ENCODE measurements at places on chromosomes 6 and 20.

- DNase-seq = no peak
Measured at GRCh38 chr6:96604420-96604819, 41.5 kb downstream of the FHL5 start.

DNA sequence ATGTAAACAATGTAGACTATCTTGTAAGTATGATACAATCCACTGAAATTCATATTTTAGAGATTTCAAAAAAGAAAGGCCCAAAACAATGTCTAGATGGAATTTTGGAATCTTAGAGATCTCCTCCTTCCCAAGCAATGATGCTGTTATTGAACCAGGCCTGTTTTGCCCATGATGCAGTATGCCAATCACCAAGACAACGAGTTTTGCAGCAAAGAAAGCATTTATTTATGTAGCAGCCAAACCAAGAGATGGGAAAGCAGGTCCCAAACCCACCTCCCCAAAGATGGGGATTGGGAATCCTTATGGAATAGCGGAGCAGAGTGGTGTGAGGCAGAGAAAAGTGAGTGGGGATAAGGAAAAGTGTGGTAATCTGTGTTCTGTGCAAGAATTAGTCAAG lies 197.8 kb upstream of the NT5E start:
- no peak for DNase-seq

- no peak for DNase-seq
Measured at GRCh38 chr6:78910591-78911171, 43.3 kb downstream of the IRAK1BP1 start.

- DNase-seq = no peak
Measured at GRCh38 chr6:163533443-163533842, 118.9 kb downstream of the QKI start.

DNA sequence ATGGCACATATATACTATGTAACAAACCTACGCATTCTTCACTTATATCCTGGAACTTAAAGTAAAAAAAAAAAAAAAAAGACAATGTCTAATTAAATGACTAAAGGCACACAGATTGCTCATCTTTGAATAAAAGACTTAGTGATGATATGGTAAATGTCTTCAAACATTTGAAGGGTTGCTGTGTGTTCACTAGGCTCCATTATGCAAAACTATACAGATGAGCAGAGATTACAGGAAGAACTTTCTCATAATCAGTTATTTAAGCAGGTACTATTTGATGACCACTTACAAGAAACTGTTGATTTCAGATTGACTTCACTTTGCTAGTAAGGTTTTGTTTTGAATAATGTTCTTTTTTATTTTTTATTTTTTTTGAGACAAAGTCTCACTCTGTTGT lies 34.4 kb downstream of the DNAH8 start:
- no peak for DNase-seq

- DNase-seq = no peak
Measured at GRCh38 chr20:12305188-12305950, 387.7 kb downstream of the BTBD3 start.

DNA sequence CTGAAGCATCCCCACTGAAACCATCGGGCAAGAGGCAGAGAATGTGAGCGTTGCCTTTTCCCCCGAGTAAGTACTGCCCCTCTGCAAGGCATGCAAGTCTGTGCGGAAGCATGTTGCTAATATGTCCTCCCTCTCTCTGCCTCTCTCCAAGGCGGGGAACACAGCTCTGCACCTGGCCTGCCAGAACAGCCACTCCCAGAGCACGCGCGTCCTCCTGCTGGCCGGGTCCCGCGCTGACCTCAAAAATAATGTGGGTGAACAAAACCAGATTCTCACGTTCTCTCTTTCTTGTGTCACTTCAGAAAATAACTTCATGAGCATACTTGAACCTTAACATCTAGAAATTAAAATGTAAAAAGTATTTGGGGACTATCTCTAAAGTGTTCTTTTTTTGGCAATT lies 26.4 kb downstream of the LYRM2 start:
- DNase-seq = no peak

- DNase-seq = no peak
Measured at GRCh38 chr6:88374553-88374952, 208.4 kb upstream of the CNR1 start.

DNA sequence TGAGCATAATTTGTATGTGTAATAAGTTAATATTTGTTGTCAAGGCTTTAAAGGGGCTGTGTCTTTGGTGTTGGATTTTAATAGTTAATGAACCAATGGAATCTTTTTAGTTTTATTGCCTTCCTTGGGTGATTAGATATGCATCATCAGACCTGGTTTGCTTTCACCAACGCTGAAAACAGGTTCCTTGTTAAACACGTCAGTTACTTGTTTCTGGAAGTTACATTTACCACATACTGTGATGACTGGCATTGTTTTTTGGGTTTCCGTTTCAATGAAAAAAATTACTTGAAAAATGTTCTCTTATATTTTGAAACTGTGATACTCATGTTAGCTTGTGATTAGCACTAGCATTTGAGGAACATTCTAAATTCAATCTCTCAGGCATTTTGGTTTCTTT lies 58.6 kb upstream of the RNF144B start:
- no peak for DNase-seq

- no peak for DNase-seq
Measured at GRCh38 chr20:32456869-32457478, 98.8 kb downstream of the ASXL1 start.

DNA sequence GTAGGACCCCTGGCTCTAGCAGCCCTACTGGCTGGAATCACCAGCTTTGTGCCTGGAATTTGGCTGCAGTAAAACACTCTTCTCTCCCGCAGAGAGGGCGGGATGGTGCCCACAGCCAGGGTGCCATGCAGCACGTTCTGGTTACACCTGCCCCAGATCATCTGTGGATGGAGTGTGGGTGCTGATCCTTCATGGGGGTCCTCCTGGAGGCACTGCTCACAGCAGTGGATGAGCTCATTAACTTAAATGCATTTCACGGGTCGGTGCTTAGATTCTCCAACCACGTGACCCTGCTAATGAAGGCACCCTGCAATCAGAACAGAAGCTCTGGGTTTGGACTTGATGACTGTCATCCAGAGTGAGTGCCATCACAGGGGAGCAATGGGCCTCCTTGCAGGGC lies 138.6 kb upstream of the AFDN start:
- no peak for DNase-seq

DNA sequence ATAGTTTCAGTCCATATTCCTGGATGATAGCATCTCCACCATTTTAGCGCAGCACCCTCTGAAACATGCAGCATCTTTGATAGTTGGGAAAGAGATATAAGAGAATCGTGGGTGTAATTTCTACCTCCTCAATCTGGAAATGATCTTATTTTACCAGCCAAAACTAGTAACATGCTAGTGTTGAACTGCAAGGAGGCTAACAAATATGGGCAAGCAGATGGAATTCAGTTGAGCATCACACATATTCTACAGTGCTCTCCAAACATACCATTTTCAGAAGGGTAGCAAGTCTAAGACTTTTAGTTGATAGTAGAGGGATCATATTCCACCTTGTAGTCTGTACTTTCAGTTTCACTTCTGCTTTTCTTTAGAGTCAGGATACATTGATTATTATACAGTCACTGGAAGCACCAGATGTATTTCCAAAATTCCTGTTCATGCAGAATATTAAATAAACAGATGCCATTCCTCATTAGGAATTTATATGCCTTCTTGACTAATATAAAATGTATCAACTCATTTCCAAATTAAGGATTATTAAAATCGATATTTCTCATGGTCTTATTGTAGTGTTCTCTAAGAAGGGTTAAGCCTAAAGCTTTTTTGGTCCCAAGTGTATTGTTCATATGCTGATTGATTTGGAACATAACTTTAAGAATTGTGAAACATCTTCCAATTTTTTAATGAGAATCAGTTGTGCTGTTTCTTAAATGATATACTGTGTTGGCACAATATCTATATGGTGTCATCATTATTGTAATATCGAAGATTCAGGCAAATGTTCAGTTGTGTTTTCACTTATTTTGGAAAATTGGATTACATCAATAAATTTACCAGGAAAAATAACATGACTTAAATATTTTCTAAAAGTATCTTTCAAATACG lies 362.0 kb downstream of the CENPW start:
- DNase-seq = no peak

DNA sequence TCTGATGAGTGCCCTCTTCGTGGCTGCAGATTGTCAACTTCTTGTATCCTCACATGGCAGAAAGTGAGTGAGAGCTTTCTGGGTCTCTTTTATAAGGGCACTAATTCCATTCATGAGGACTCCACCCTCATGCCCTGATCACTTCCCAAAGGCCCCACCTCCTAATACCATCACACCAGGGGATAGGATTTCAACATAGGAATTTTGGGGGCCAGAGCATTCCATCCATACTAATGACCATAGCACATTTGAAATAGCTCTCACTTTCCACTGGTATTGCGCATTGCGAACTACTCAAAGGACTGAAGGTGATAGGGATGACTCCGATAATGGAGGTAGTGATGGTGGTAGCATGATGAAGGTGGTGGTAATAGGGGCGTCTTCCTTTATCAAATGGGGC lies 324.3 kb downstream of the PRL start:
- DNase-seq = no peak

- DNase-seq = peak; percentile 82
Measured at GRCh38 chr6:166488076-166488685, 98.3 kb downstream of the RAMACL start.

Data from CD4-positive, alpha-beta memory T cell (primary cell).